ENCODE measurements at places on chromosomes 12 and 14.

GRCh38 chr14:89209558-89209957 is 207.5 kb downstream of the FOXN3 start:
- no peak for DNase-seq

DNA sequence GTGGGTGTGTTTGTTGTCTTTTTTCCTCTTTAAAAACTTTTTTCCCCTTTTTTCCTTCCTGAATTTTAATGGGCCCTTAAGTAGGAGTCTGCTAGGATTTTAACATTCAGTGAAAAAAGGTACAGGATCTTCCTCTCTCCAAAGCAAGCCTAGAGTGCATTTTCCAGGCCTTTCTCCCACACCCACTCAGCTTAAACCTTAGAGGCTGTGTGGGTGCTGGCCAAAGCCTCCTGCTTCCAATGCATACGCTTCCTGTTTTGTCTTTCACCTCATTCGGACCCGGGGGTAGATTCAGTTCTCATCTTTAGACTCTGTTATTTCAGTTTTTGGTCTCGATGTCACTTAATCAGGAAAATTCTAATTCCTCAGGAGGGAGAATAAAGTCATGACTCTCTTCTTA is 51.2 kb downstream of the TMEM30B start:
- DNase-seq: no peak

DNA sequence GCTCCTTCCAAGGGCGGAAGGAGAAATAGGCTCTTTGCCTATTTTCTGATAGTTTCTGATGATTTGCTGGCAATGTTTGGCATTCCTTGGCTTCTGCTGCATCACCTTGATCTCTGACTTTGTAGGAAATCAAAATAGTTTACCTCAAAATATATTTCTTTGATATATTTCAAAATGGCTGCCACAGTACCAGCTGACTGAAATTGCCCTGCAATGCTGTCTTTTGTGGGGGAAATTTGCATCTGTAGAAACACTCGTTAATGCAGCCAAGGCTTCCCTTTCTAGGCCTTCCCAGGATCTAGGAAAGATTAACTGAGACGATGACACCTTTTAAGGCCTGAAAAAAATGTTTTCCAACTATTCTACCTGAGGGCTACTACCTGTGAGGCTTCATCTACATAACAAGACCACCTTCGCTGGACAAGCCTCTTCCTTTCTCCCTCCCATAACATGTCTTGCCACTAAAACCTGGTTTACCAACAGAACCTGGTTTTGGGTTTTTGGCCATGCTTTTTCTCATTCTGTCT is 212.8 kb upstream of the SSTR1 start:
- no peak for DNase-seq

DNA sequence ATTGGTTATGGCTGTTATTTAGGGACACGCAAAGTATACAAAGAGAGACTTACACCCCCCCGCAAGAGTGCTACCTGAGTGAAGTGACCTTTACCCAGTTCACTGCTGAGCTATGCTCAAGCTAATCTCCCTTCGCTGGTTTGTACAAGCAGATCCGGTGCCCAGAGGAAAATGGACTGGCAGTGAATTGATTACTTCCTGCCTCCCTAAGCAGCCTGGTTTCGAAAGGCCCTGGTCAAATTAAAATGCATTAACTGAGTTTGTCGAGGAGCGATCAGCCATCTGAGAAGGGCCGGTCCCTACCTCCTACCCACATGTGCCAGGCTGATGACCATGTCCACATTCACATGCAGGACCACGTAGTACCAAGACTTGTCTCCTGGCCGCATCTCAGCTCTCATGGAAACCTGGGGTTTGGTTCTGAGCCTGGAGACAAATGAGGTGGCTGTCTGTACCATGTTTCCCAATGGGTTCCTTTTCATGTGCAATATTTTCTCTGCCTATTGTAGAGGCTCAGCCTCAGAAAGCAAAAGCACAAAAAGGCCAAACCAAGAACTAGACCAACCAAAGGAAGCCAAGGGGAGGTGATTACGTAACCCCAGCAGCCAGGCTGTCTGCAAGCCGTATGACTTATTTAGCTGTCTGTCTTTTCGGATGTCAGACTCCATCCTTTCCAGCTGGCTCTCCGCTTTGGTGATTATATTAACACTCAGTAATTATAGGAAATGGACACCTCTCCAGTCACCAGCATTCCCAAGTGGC is 284.7 kb upstream of the PWP1 start:
- DNase-seq: no peak

DNA sequence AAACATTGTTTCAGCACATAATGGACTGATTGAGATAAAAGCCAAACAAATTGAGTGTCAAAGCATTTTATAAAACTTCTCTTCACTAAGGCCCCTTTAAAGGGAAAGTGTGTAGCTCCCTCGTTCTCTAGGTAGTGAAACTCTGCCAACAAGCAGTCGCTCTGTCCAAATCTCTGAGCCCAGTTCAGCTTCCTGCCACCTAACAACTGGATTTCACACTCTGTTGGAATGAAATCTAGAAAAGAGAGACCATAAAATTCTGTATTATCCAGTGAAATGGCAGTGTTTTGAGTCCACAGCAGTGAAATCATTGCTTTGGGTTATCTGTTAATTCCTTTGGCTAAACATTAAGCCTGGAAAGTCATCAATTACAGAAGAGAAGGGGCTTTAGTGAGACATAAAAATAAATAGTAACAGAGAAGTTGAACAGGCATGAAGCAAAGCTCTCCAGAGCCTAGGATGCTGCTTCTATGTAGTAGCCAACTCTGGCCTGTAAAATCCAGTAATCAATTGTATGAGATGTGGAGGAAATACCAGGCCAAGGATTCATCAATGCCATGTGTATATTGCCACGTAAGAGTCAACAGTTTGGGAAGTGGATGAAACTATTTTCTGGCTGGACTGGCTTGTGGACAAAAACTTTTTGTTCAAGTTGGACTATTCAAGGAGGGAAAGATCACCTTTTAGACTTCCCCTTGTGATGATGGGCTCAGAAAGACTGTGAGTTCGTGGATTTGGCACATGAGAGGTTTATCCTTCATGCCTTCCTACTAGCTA is 122.5 kb downstream of the WIF1 start:
- DNase-seq: no peak

DNA sequence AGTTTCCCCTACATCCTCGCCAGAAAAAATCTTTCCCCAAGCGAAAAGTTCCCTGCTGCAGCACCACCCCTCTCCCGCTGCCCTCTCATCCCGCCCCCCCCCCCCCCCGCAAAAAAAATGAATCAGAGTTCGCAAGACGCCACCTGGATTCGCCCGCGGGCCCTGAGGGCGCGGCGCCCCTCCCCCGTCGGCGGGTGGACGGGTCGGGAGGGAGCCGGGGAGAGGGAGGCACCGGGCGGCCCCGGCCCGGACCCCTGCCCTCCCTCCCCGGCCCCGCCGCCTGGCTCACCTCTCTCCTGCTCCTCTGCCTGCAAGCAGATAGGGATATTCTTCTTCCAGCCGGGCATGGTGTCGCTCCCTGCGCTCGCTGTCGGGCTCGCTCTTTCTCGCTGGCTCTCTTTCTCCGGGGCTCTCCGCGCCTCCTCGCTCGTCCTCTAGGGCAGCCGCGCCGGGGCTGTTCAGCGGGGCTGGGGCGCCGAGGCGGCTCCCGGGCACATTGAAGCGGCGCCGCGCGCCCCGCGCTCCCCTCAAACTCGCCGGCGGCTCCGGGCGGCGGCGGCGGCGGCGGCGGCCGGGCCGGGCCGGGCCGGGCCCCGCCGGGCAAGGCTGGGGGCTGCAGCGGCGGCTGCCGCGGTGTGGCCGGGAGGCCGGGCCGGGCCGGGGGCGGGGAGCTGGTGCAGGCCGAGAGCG is 200.3 kb upstream of the CAND1 start:
- peak; percentile 6 for DNase-seq

GRCh38 chr14:32559590-32559989 is 230.5 kb downstream of the AKAP6 start:
- DNase-seq: no peak

DNA sequence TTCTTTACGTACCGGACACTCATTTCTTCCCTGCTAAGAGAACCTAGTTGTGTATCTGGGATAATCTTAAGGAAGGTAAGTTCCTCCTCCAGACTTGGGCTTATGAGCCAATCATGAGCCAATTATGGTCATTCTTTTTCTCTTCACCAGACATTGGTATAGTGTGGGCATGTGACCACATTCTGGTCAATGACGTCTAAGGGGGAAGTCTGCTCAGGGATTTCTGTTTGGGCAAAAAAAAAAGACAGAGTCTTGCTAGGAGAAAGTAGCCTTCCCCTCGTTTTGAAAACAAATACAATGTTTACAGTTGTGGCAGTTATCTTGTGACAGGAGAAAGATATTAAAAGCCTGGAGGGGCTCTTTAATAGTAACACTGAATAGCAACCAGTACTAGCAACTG is 20.1 kb upstream of the PLXNC1 start:
- DNase-seq: no peak

DNA sequence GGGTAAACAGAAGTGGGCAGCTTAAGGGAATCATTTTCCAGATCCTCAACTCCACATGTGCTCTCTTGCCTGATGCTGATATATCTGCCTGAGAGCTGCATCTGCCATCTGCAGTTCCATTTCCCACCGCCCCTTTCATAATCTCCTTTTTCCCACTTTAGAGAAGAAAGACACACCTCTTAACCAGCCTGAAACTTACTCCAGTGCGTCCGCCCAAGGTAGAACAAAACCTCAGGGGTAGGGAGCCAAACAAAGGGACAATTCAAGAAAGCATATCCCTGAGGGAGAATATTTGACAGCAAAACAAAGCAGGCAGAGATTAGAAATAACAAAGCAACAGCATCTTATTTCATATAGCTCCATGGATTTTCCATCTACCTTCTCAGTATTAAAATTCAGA is 4.3 kb downstream of the MDM1 start:
- no peak for DNase-seq

DNA sequence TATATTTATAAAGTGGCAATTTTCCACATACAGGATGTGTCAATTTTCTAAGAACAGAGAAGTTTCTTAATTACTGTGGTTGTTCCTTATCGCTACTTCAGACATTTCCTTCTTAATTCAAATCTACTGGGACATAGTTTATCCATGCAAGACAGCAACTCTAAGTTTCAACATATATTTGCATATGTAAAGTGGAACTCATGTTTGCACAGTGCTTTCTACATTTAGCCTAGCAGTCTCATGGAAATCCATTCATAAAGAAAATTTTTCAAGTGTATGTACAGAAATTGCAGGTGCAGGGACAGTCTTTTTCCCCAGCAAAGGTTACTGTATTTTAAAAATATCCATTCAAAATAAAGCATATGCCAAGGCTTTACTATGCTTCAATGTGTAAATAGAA is 956.7 kb upstream of the SEL1L start:
- no peak for DNase-seq

- DNase-seq: no peak
Measured at GRCh38 chr12:34388636-34389377, 366.5 kb downstream of the ALG10 start.

DNA sequence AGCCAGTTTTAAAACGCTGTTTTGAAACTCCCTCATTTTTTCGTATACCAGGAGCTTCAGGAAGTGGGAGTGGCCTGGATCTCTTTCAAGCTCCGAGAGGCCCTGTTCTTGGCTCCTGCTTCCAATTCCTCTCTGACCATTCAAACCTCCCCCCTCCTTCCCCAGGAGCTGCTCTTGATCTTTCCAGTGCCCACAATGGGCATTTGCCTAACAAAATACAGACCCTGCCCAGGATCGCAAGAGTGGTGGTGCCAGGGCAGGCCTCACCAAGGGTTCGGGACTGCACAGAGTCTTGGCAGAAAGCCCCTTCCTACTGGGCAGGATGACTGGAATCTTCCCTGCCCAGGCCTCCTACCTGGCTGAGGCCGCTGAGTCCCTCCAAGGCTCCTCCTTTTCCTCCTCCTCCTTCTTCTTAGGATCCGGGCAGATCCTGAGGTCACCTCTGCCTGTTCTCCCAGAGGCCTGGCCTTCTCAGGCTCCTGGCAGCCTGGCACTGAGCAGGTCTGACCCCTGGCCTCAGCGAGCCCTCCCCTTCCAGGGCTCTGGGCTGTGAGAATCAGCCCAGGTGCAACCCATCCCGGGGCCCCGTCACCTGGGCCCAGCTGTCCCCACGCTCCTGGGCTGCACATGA is 46.9 kb upstream of the NOS1 start:
- DNase-seq: no peak

DNA sequence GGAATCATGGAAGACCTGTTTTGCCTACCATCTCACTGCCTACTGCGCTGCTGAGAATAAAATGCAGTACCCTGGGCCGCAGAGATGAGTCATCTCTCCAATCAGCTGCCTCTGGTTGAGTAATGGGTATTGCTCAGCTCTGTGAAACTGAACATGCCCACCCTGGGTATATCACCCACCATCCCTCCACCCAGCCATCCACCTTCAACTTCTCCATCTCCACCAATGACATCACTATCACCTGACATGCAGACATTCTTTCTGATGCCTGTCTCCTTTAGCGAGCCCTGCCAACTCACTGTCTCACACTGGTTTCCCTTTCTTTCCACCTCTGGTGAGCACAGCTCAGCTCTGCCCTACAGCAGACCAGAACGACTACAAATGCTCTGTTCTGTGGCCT is 33.6 kb downstream of the E2F7 start:
- no peak for DNase-seq

Measured in Jurkat, Clone E6-1 (cell line).